Activated T-helper 1 cell treated with anti-CD3 and anti-CD28 coated beads, Interleukin-12 subunit alpha, Interleukin-12 subunit beta, Interleukin-2, Interleukin-4 antibody, amounts not matched to agents 30 ng/mL and 10 ng/mL and 1 ng/mL, durations not matched to agents 14 hours and 24 hours and 36 hours (primary cell): ENCODE measurements at places on chromosomes 4 and X.

GRCh38 chr4:153439831-153440230, 26.3 kb upstream of the TMEM131L start:
- DNase-seq: no peak

DNA sequence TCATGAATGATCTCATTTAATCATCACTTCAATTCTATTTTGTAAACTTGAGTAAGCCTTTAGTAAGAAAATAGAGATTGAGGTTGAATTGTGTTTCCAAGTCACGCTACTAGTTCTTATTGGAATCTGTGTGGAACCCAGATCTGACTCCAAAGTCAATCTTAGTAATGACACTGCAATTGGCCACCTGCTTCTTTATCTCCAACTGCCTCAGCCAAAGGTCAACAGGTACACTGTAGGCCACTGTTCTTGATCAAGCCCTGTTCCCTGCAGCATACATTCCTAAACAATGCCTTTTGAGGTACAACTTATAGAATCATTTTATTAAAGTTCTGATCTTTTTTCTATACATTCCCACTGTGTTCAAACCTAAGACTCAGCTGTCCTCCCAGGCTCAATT, 45.5 kb upstream of the CXCL13 start:
- no peak for DNase-seq

GRCh38 chrX:23694606-23695005, 27.3 kb downstream of the PRDX4 start:
- peak; percentile 4 for DNase-seq

DNA sequence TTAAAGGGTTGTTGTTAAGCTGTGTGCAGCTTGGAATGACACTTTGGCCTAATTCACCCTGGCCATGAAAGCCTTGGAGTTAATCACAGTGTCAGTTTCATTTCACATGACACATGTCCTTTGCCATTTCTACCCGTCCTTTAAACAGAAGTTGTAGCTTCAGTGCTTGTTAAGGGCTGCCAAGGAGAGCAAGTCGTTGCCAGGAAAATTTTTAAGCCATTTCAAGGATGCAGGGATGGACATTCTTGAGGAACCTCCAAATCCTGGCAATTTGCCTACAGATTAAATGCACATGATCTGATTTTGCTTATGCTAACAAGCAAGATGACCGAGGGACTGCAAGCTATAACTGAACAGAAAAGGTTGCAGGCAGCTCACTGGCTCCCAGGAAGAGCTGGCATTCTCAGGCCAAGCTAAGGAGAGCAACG, 40.5 kb downstream of the SETD7 start:
- no peak for DNase-seq

- no peak for DNase-seq
Observed at GRCh38 chr4:48913346-48913745, 6.8 kb upstream of the OCIAD2 start.

DNA sequence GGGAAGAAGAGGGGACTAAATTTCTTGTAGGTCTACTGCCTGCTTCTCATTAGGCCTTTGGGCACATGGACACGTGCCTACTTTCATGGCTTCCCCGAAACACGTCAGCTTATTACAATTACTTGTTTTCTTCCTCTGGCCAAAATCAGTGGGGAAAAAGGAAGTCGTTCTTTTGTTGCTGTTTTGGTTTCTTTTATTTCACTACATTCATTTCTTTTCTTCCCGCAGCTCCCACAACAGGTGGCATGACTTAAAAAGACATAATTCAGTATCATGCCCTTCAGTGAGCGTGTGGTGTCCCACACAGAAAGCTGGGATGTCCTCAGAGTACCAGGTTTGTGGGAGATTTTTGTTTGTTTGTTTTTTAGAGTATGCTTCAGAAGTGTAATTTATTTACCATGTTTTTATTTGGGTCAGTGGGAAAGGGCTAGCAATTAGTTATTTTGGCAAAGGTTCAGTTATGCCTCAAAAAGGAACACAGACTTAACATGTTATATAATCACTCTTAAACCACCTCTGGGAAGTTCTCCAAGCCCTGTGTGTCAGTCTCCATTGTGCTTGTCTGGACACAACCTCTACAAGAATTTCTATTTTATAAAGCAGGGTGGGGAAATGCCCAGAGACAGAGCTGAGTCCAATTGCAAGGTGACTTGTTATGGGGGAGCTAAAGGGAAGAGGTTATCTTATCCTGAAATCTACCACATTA, 44.2 kb upstream of the SPRY1 start:
- DNase-seq: no peak

DNA sequence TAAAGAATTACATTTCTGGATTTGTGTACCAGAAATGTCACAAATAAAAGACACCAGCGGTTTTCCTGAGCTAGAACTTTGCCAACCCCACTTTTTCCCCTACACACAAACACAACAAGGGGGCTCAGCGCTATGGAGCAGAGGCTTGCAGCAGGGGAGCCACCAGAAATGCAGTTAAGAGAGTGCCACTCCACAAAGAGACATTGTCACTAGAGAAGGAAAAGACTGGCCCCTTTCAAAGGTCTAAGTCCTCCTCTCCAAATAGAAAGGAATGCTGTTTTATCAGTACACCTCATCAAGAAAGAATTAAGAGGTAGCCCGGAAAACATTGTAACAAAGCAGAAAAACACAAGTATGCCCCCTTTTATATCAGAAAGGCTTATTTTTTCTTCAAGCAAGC, 419.5 kb downstream of the HNRNPD start:
- no peak for DNase-seq

GRCh38 chrX:132795181-132795580, 163.2 kb downstream of the HS6ST2 start:
- DNase-seq: no peak

GRCh38 chr4:150964754-150965153, 50.3 kb downstream of the LRBA start:
- no peak for DNase-seq
